Mesangial cell (primary cell): ENCODE measurements at places on chromosomes 13 and 19. TPM values are rescaled to one million over a fixed set of nuclear protein-coding genes. Genes with fewer than 3 reads are reported as not detected.

The F10 gene
- total RNA-seq, result 4.2 and 6.0 TPM in 2 replicates

The ZNF546 gene
- total RNA-seq, result 1.6 and 2.7 TPM in 2 replicates

The WDR88 gene
- total RNA-seq, result not detected in 2 replicates

The CD79A gene
- 0.25 and 0.33 TPM in 2 replicates for total RNA-seq

The SPATA13 gene
- 2.4 and 6.7 TPM in 2 replicates for total RNA-seq

The TEKTIP1 gene
- total RNA-seq, result not detected in 2 replicates

The CYP4F8 gene
- total RNA-seq, result not detected in 2 replicates

The RASAL3 gene
- 0.25 TPM in 1 of 2 replicates, not detected in the other for total RNA-seq

The SGCG gene
- total RNA-seq, result 0.16 and 1.1 TPM in 2 replicates

The GPC5 gene
- total RNA-seq, result 0.63 and 0.98 TPM in 2 replicates

The KRTDAP gene
- total RNA-seq, result not detected in 2 replicates

The LCP1 gene
- 1.0 and 3.6 TPM in 2 replicates for total RNA-seq

The ZNF541 gene
- total RNA-seq, result 0.13 TPM in 1 of 2 replicates, not detected in the other

The FAM124A gene
- 0.25 and 0.33 TPM in 2 replicates for total RNA-seq

The SHD gene
- total RNA-seq, result not detected in 2 replicates

The RPS19 gene
- 2,150 and 2,952 TPM in 2 replicates for total RNA-seq

The SIGLEC8 gene
- not detected in 2 replicates for total RNA-seq

The UBE2M gene
- total RNA-seq, result 31.7 and 42.5 TPM in 2 replicates

The NFKBIB gene
- 19.8 and 23.3 TPM in 2 replicates for total RNA-seq

The WDR62 gene
- 1.8 and 22.5 TPM in 2 replicates for total RNA-seq

The CGB5 gene
- total RNA-seq, result 0.38 and 2.1 TPM in 2 replicates

The ZNF492 gene
- 0.13 and 1.6 TPM in 2 replicates for total RNA-seq

The MPV17L2 gene
- total RNA-seq, result 21.3 and 45.8 TPM in 2 replicates

The KLK14 gene
- 0.81 TPM in 1 of 2 replicates, not detected in the other for total RNA-seq

The GPR18 gene
- not detected in 2 replicates for total RNA-seq

The SLC25A41 gene
- total RNA-seq, result not detected in 2 replicates

The IL12RB1 gene
- not detected in 2 replicates for total RNA-seq

The CGB7 gene
- total RNA-seq, result 3.4 and 3.6 TPM in 2 replicates

The SELENOV gene
- 0.81 TPM in 1 of 2 replicates, not detected in the other for total RNA-seq

The PSG2 gene
- total RNA-seq, result not detected in 2 replicates

The SLC35E1 gene
- 32.4 and 53.2 TPM in 2 replicates for total RNA-seq

The ZNF536 gene
- 0.33 and 0.38 TPM in 2 replicates for total RNA-seq

The ZNF180 gene
- 3.6 and 7.9 TPM in 2 replicates for total RNA-seq

The PSG11 gene
- not detected in 2 replicates for total RNA-seq

The ZNF146 gene
- 46.8 and 52.6 TPM in 2 replicates for total RNA-seq

The IFNL1 gene
- not detected in 2 replicates for total RNA-seq

The CEACAM16 gene
- not detected in 2 replicates for total RNA-seq

The POU2F2 gene
- 0.38 and 0.98 TPM in 2 replicates for total RNA-seq

The SIGLEC9 gene
- not detected in 2 replicates for total RNA-seq

The CEBPA gene
- 0.16 and 0.51 TPM in 2 replicates for total RNA-seq

The TEX26 gene
- total RNA-seq, result not detected in 2 replicates

The AXL gene
- 356 and 367 TPM in 2 replicates for total RNA-seq

The USF2 gene
- 69.4 and 83.2 TPM in 2 replicates for total RNA-seq
